ENCODE measurements at places on chromosomes 4 and X. TPM values are rescaled to one million over a fixed set of nuclear protein-coding genes. Genes with fewer than 3 reads are reported as not detected.
A peak's percentile ranks its signal among the peaks of the same experiment; 100 is the strongest.

Gene CT45A2
- total RNA-seq, result not detected

Gene TEX11
- 0.18 TPM for total RNA-seq

Gene EPHA5
- 0.09 TPM for total RNA-seq

Gene REST
- total RNA-seq, result 75.1 TPM

Gene SPANXB1
- not detected for total RNA-seq

- no peak for DNase-seq
Observed at GRCh38 chr4:158863296-158863695, 94.5 kb downstream of the FNIP2 start.

- DNase-seq, result no peak
Observed at GRCh38 chr4:126268106-126268505, 953.4 kb downstream of the FAT4 start.

DNA sequence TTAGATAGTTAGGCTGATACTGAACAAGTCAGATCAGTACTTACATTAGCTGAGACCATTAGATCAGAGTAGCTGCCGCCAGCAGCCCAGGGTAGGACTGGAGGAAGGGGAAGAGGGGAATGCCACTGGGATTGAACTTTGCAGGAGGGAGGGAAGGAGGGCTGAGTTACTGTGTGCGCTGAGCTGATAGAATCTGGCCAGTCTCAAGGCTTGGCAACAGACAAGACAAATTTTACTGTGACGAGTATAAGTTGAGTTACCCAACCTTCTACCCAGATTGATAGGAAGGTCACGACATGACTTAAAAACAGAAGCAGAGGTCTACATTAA lies 372.1 kb downstream of the OPHN1 start:
- no peak for DNase-seq

DNA sequence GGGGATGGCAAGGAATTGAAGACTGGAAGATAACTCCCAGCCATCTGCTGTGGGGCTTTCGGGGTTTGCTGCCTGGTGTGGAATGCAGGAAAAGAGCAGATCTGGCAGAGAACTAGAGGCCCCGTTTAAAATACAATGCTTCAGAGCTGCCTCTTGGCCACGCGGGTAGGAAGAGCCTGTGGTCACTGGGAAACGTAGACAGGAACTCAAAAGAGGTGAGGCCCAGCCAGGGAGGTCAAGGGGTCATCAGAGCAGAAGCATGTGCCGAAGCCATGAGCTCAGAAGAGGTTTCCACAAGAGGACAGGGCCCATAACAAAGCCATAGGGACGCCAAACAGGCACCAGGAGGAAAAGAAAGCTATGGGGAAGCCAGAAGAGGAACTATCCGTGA lies 14.5 kb upstream of the STS start:
- no peak for DNase-seq

DNA sequence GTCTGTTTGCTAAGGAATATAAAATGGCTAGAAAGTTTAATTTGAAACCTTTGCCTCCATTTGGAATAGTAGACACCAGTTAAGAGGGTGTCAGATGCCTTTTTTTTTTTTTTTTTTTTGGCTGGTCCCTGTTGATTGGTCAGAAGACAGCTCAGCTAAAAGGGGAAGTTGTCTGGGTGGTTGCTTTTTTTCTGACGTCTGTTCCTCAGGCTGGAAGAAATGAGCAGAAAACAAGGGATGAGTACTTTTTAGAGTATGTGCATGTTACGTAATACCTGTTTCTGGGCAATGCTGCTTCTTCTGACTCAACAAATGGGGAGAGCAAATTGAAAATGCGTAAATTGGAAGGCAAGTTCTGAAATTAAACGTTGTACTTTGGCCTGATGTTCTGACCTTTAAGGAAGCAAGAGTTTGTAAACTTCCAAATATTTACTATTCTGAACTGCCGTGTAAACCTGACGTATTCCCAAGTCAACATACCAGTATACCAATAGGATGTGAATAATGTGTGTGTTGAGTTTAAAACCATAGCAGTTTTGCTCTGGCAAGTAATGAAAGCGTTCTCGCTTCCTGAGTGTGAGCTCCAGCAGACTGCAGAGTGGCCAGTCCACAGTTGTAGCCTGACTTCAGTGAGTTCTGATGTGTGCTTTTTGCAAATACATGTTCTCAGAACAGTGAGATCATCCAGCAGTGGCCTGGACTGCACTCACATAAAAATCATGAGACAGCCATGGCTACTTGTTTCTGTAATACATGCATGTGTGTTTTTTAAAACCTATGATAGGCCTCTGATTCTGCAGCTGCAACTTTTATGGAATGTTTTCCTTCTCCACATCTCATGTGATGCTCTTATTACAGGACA lies 1.7 kb downstream of the SAT1 start:
- no peak for DNase-seq

GRCh38 chr4:140018931-140019618 lies 134.9 kb downstream of the MAML3 start:
- DNase-seq, result no peak

DNA sequence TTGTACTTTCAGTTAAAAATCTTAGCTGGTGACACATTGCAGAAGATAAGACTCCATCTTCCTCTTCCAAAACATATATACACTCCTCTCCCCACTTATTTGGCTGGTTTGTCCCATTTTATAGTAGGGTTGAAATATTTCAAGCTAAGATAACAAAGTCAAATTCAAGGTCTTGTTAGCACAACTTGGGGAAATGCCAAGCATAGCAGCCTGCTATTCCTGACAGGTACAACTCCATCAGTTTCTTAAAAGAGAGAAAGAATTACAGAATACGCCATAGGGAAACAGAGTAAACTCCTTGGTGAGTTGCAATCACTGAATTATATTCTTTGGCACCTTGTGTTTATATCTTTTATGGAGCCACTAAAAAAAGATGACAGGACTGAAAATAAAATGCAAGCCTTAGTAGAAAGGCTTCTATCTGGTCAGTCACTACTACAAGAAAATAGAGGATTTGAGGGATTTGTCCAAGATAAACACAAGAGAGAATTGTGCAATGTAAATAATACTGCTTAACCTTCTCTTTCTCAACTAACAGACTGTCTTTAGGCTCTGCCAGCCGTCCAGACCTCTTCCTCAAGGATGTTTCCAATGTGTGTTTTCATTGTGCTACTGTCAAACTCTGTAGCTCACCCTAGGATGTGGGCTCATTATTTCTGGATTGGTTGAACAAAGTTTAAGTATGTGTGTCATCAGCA lies 170.3 kb downstream of the VEGFC start:
- no peak for DNase-seq

DNA sequence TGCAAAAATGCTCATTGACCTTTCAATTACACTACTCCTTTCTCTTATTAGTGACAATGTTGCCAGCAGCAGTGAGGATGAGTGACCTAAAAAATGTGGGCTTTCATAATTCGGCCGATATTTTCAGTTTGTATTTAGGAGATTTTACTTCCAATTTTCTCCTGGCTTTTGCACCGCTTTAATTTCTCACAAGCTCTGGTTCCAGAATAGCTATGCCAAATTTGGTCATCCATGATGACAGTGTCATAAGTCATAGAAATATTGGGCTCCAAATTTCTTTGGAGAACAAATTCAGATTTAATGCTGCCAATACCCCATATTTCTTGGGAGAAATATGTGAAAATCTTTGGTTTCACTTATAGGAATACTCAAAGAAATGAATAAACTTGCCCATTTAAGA lies 187.7 kb upstream of the HCCS start:
- no peak for DNase-seq

DNA sequence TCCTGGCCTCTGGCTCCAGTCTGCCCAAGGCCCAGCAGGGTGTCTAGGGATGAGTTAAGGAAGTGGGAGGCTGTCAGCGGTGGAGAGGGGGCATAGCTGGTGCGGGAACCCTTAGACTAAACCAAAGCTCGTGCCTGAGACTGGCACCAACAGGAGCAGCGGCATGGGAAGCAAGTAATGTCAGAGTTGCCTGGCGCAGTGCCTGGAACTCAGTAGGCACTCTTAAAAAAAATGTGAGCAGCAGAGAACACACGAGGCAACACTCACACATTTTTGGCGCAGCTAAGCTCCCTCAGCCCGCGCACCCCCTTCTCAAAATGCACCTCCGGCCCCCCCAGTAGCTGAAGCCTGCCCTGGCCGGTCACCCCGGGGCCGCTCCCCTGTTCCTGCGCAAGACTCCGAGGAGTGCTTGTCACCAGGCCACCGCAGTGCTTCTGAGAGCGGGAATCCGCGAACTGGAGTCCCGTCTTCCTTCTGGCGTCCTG lies 583 bp downstream of the GABRE start:
- DNase-seq, result peak; percentile 15
